ENCODE measurements at places on chromosomes 2 and 18. TPM values are rescaled to one million over a fixed set of nuclear protein-coding genes. Genes with fewer than 3 reads are reported as not detected.

The TPO gene
- 1.2 TPM for polyA plus RNA-seq

The ALPI gene
- polyA plus RNA-seq = not detected

The NPHP1 gene
- polyA plus RNA-seq = 6.0 TPM

The TBR1 gene
- polyA plus RNA-seq = not detected

The CPO gene
- not detected for polyA plus RNA-seq

All from Purkinje cell (primary cell).